ENCODE measurements at places on chromosomes 7 and 10.

GRCh38 chr10:75851580-75852345 lies 420.3 kb downstream of the LRMDA start:
- H3K27me3 ChIP-seq: no peaks in the 10 kb centered on the region
- no peaks in the 10 kb centered on the region for H3K36me3 ChIP-seq
- no peak overlapping the region for H3K27ac ChIP-seq
- no peak overlapping the region for H3K4me3 ChIP-seq
- DNase-seq: no peak

DNA sequence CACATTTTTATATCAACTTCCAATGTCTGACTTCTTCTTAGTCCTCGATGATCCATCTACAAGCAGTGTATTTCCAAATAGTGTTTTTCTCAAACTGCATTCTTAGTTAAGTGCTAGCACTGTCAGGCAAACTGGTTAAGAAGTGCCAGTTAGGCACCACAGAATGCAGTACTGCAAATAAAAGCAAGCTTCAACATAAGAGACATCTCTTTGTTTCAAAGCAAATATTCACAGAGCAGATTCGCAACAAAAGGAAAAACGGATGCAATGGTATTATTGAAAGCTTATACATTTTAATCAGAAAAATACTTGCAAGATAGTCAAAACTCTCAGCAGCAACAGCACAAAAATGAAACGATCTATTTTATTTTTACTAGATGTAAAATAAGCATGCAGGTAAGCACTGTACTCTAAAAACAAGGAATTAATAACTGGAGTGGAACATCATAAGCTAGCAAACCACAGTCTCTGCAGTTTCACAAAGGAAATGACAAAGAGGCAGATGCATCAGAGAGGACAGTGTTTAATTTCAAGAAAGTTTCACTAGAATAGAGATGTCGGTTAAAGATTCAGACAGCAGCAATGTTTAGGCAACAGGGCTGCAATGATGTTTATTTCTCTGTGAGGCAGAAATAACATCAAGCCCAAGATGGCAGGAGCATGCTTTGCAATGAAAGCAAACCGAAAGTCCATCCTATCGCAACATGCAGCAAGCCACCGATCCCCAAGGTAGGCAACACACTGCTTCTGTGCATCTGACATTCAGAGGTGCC lies 82.0 kb downstream of the FGFR2 start:
- H3K4me3 ChIP-seq: no peak overlapping the region
- H3K27me3 ChIP-seq: no peaks in the 10 kb centered on the region

DNA sequence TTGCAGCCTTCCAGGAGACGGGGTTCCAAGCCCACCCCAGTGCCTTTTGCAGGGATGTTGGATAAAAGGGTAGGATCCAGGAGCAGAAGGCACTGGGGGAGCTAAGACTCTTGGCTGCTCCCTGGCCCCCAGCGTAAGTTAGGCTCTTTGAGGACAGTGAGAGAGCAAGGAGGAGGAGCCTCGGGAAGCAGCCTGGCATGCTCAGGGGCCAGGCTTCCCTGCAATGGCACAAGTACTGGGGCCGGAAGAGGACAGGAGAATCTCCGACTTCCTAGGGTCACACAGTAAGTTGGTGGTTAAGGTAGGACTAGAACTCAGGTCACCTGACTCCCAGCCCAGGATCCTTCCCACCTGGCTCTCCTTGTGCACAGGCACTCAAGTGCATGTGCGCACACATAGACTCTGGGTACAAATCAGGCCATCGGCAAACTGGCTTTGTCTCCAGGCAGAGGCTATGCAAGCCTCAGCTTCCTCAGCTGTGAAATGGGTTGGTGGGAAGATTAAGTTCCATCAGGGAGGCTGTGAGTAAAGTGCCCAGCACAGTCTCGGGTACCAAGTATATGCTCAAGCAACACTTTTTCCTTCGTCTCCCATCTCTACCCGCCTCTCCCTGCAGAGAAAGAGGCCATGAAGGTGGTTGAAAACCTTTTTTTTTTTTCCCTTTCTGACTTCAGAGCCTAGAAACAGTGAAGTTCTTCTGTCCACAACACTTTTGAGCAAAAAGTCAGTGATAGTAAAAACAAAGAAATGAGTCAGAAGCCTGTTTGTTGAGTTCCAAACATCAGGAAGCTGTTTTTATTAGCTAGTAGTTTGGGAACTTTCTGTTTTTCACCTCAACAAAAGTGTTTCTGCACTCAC lies 79.1 kb downstream of the NEURL1 start:
- no peak overlapping the region for H3K27ac ChIP-seq
- H3K27me3 ChIP-seq: no peaks in the 10 kb centered on the region
- H3K36me3 ChIP-seq: no peaks in the 10 kb centered on the region
- no peaks in the 10 kb centered on the region for H3K4me1 ChIP-seq
- no peak for DNase-seq

DNA sequence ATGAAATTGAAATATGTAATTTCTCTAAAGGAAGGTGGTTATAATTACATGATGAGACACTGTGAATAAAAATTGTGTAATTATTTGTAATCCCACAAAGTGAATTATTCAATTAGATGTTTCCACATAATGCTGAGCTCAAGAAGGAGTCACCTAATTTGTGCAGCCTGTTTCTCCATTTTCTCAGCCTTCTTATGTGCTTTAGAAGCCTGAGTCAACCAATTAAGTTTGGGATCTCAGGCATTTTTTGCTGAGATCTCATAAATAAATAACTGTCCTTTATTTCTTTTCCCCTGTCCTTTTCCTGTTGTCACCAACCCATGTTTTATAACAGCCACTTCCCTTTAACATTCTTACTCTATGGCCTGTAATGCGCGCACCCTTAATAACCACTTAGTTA lies 506.5 kb upstream of the SEMA3D start:
- H3K4me1 ChIP-seq: no peaks in the 10 kb centered on the region
- H3K4me3 ChIP-seq: no peak overlapping the region
- DNase-seq: no peak
- H3K27ac ChIP-seq: no peak overlapping the region

DNA sequence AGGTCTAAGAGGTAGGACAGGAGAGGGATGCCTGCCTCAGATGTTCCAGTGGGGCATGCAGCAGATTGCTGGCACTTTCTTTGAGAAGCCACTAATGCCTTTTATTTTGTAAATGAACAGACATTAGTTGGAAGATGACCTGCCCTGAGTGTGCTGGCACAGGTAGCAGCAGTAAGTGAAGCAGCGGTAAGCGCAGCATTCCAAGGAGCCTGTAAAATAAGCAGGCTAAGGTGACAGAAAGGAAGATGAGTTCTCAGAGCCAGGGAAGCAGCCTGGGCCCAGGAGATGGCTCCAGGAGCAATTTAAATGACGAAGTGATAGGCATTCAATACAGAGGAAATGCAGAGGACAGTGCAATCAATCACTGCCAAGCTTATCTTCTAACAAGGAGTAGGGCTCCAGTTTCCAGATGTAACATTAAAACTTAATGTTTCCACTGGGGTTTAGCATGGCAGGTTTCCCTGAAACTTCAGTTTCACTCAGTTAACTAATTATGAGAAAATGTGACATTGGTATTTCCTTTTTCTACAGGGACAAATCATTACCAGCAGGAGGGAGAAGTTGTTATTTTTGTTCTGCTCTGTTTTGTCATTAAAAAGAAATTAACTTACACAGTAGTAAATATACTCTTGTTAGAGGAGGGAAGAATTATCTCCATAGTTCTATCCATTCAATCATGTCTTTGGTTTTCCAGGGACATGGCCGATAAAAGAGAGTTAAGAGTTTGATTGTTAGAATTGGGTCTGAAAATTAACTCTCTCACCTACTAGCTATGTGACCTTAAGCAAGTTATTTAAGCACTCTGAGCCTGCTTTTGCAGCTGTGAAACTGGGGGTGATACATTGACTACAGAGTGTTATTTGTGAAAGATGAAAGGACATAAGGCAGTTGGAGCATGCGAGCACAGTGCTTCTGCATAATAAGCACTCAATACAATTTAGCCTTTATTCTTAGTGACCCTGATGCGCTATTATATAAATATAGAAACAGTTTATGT lies 96.6 kb upstream of the PTN start:
- no peak for DNase-seq
- H3K27ac ChIP-seq: no peak overlapping the region
- H3K36me3 ChIP-seq: no peaks in the 10 kb centered on the region
- no peaks in the 10 kb centered on the region for H3K4me1 ChIP-seq

GRCh38 chr7:18345641-18346234 lies 149.8 kb upstream of the HDAC9 start:
- H3K27me3 ChIP-seq: peaks cover 4% of the 10 kb centered on the region
- no peak overlapping the region for H3K4me3 ChIP-seq
- no peaks in the 10 kb centered on the region for H3K36me3 ChIP-seq
- H3K27ac ChIP-seq: no peak overlapping the region
- peak; percentile 34 for DNase-seq

DNA sequence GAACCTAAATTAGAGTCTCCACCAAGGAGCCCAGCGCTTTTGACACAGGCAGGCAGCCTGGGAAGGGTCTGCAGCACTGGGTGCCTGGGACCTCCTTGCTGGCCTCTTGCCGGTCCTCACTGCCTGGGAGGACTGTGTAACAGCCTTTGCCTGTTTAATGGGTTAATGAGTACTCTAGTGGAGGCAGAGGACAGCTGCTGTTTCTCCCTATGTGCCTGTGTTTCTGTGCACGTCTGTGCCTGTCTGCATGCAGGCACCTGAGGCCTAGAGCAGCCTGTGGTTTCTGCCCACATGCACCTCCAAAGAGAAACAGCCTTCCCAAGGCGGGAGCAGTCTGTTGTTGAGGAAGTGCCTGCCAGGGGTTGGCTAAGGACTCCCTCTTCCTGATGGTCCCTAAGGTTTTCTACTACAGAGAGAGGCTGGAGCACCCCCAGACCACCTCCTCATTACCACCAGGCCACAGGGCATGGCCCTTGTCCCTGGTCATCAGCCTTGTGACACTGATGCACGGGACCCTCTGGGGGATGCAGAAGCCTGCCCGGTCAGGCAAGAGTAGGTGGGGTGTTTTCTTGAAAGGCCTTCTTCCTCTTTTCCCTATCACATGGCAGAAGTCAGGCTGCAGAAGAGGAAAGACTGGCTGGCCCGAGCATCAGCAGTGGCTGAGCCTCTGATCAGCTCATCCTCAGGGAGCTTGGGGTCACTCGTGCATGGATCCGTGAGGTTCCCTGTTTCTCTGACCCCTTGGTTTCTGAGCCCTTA lies 14.2 kb downstream of the SLC29A3 start:
- peaks cover 4% of the 10 kb centered on the region for H3K4me1 ChIP-seq
- DNase-seq: no peak
- H3K27me3 ChIP-seq: no peaks in the 10 kb centered on the region
- no peak overlapping the region for H3K4me3 ChIP-seq

DNA sequence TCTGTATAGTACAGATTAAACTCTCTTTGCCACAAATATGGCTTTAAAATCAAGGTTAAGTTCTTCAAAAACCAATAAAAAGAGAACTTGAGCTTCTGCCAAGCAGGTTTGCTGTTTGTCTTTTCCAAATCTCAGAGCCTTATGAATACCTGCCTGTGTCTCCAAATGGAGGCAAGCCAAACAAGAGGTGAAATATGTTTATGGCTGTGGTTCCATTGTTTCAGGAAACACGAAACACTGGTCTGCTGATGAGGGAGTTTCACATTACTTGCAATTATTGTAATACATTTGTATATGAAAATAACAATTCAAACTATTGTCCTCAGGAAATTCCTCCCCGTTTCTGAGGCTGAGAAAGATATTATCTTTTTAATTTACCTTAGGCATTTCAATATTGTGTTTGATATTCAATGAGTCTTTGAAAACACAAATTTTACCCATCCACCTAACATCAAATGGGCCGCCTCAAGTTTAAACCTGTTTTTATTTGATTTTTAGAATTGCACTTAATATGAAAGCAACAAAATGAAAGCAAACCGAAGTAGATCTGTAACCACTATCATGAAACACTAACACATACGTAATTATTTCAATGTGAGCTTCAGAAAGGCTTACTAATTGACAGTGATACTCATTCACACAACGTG lies 359.3 kb downstream of the HGF start:
- H3K36me3 ChIP-seq: no peaks in the 10 kb centered on the region
- no peak for DNase-seq
- no peak overlapping the region for H3K4me3 ChIP-seq
- H3K27ac ChIP-seq: no peak overlapping the region

DNA sequence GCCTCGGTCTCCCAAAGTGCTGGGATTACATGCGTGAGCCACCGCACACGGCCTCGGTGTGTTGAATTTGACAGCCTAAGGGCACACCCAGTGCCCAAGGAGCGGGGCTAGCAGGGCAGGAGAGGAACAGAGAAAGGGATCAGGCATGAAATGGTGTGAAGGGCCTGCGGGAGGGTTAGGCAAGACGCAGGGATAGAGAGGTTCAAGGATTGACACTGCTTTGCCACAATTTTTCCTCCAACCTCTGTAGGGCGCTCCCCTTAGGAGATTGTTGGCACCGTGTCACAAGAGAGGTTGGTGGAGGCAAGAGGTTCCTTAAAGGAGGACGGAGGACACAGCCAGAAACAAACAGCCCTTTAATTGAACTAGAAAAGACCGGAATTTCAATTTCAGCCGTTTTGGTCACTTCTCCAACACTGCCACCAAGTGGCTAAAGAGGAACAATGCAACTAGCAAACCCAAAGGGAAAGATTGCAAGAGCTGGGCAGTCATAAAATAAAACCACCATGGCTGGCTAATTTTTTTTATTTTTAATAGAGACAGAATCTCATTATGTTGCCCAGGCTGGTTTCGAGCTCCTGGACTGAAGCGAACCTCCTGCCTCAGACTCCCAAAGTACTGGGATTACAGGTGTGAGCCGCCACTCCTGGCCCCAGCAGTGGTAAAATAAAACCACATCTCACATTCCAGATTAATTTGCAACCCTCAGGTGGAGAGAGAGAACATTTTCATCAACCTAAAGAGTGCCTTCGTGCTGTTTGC lies 6.9 kb upstream of the CREB3L2 start:
- no peak overlapping the region for H3K4me3 ChIP-seq
- peak; percentile 44 for DNase-seq
- H3K36me3 ChIP-seq: no peaks in the 10 kb centered on the region
- no peak overlapping the region for H3K27ac ChIP-seq

- DNase-seq: no peak
- no peaks in the 10 kb centered on the region for H3K36me3 ChIP-seq
- H3K4me1 ChIP-seq: peaks cover 9% of the 10 kb centered on the region
- peaks cover 26% of the 10 kb centered on the region for H3K27me3 ChIP-seq
- H3K4me3 ChIP-seq: no peak overlapping the region
These were observed 2.4 kb downstream of the GNG11 start for GRCh38 chr7:93923942-93924341.

DNA sequence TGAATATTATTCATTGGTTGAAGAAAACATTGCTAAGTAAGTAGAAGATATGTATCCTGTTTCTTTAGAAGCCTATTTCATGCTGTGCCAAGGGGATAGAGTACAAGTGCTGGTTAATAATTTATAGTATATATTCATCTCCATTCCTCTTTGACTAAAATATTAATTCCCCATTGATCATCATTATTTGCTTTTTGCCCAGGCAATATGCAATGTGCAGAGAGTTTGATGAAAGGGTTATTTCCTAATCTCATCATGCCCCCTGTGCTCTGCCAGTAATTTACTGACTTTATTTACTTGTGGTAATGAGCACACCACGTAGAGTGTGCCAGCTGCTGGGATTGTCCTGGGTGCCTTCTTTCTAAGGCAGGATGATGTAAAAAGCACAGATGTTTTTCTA lies 180.9 kb downstream of the REEP3 start:
- peaks cover 2% of the 10 kb centered on the region for H3K36me3 ChIP-seq
- peaks cover 5% of the 10 kb centered on the region for H3K4me1 ChIP-seq
- H3K4me3 ChIP-seq: no peak overlapping the region
- H3K27ac ChIP-seq: no peak overlapping the region
- H3K27me3 ChIP-seq: no peaks in the 10 kb centered on the region

- DNase-seq: peak; percentile 87
- H3K36me3 ChIP-seq: peaks cover 2% of the 10 kb centered on the region
- no peaks in the 10 kb centered on the region for H3K27me3 ChIP-seq
These were observed 102.7 kb downstream of the CUBN start for GRCh38 chr10:17026686-17027485.
